ENCODE measurements at places on chromosomes 2 and 18.

DNA sequence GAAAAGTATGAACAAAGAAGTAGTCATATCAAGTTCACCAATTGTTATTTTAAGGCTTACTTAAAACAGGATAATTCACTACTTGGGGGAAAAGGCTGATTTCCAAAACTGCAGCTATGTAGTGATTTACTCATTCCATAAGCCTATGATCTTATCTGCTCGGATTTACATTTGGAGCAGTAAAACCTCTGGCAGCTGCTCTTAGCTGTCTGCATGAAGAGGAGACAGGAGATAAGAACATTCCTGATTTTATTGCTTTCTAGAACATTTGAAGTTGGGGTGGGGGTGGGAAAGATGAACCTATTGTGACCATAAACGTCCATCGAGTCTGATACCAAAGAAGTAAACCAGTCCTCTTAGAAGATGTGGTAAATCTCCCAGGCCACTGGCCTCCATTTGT is 120.9 kb downstream of the MMADHC start:
- DNase-seq: no peak

GRCh38 chr18:57141208-57142129 is 5.4 kb upstream of the BOD1L2 start:
- no peak for DNase-seq

GRCh38 chr2:9296559-9296958 is 89.9 kb downstream of the ASAP2 start:
- no peak for DNase-seq

DNA sequence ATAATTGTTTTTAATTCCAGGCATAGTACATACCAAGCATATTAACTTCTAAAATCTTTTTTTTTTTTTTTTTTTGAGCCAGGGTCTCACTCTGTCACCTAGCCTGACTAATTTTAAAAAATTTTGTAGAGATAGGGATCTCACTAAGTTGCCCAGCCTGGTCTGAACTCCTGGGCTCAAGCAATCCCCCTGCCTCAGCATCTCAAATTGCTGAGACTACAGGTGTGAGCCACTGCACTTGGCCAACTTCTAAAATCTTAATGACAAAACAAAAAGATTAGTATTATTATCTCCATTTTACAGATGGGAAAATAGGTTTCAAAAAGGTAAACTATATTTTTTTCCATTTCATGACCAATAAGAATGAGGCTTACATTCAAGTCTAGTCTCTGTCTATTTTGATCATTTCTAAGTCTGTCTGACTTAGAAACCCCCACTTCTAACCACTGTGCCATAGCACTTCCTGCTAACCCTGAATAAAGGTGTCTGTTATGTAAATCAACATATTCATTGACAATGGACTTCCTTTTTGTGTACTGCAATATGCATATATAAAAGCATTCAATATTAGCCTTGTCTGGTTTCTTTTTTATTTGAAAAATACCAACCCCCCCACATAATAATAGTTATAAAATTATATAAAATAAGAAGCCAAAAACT is 28.7 kb upstream of the ZEB2 start:
- DNase-seq: no peak

- no peak for DNase-seq
Observed at GRCh38 chr2:177784745-177785067, 287.9 kb downstream of the PDE11A start.

Measured in NCI-H446 treated with DMSO at 0.1 percent for 48 hours (cell line).